GM12891 (cell line): ENCODE measurements at places on chromosomes 4 and X.

DNA sequence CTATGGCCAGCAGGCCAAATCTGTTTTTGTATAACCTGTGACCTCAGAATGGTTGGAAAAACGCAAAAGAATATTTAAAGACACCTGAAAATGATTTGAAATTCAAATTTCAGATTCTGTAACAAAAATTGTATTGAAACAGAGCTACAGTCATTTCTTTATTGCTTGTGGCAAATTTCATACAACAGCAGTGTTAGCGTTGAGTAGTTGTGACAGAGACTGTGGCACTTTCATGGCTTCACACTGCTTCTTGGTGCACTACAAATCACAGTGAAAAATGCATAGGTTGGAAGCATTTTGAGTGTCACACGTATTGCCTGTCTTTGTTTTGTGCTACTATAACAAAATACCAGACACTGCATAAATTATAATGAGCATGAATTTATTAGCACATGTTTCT, 12.2 kb upstream of the PARM1 start:
- no peak for DNase-seq

GRCh38 chr4:128228845-128229795, 58.5 kb downstream of the PGRMC2 start:
- no peak for DNase-seq

DNA sequence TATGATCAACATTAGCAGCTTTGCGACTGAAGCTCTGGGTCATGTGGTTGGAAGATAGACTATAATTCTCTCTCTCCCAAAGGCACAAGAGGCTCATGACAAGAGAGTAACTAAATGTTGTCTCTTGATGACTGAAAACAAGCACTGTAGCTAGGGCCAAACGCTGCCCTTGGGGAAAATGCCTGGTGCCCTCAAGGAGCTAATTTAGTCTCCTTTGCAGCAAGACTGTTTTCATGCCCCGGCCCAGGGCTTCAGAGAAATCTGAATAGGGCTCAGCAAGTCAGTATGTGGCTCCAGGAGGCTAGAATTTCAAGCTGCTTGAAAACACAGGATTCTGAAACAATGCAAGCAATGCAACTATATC, 411.9 kb downstream of the GPAT3 start:
- DNase-seq = no peak

- no peak for DNase-seq
Observed at GRCh38 chr4:157363360-157363759, 142.8 kb downstream of the GRIA2 start.

DNA sequence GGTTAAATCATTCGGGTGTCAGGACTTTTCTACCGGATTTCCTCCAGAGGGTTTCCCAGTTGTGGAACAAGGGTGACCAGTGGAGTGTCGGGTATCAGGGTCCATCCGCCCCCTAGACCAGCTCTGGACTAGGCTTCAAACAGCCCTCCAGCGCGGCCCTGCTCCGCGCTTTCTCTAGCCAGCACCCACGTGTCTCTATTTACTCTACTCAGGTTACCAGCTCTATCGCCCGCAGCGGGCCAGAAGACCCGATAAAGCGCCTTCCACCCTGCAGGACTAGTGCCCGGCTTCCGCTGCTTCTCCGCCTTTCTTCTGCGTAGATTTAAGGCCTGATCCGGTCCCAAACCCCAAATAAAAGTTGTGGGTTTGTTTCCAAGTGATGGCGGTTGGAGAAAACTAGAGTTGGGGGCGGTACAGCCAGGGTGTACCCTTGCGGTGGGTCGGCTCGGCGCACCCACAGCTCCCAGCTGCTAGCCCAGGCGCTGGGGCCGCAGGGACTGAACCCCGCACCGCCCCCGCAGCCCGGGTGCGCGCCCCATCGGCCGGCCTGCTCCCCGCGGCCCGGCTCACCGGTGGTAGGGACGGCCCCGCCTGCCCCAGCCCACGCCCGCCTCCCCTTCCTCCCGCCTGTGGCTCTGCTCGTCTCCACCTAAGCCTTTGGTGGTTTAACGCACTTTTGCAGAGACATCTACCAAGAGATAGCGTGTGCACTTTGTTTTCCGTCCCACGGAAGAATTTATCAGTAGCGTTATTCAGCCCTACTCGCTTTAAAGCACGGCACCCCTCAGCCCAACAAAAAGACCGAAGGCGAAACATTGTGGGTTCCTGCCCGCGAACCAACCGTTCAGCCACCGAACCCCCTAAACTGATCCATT, 2.1 kb downstream of the LEF1 start:
- DNase-seq = no peak

- DNase-seq = no peak
Observed at GRCh38 chr4:41881981-41882624, 53.1 kb upstream of the TMEM33 start.

DNA sequence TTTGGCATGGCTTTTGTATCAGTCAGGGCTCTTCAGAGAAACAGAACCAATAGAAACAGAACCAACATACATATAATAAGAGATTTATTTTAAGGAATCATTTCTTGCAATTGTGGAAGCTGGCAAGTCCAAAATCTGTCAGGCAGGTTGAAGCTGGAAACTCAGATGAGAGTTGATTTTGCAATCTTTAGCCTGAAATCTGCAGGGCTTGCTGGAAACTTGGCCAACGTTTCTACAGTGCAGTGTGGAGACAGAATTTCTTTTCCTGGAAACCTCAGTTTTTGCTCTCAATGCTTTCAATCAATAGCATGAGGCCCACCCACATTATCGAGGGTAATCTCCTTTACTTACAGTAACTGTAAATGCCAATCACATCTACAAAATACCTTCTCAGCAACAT, 45.4 kb downstream of the COMMD8 start:
- no peak for DNase-seq

GRCh38 chr4:112185334-112185733, 40.1 kb downstream of the FAM241A start:
- no peak for DNase-seq

DNA sequence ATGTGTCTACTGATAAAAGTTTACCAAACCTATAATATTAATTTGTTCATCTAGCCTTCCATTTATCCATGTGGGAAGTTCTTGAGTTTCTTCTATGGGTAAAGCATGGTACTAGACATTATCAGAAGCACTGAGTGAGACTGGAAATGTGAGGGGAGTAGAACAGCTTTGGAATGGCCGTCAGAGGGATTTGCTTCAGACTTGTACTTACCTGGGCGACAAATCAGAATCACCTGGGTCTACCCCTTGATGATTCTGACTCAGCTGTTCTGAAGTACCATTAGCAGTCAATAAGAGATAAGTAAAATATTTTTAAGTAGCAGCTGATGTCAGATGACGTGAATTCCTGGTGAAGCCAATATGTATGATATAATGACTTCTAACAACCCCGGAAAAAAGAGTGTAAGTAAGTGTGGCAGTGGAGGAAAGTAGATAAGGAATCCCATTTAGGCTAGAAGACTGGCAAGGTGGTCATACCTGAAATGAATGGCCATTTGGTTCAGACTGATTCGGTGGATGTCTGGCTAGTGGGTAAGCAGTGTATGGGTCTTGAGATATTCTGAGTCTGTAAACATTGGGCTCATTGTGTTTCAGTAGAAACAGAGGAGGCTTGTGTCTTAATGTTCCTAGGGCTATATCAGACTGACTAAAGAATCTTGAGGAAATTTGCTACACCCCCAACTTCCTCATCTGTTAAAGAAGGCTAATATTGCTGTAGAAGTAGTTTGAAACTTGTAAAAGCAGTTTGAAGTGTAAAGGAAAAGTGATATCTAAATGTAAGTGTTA, 409.2 kb downstream of the NKX6-1 start:
- no peak for DNase-seq

DNA sequence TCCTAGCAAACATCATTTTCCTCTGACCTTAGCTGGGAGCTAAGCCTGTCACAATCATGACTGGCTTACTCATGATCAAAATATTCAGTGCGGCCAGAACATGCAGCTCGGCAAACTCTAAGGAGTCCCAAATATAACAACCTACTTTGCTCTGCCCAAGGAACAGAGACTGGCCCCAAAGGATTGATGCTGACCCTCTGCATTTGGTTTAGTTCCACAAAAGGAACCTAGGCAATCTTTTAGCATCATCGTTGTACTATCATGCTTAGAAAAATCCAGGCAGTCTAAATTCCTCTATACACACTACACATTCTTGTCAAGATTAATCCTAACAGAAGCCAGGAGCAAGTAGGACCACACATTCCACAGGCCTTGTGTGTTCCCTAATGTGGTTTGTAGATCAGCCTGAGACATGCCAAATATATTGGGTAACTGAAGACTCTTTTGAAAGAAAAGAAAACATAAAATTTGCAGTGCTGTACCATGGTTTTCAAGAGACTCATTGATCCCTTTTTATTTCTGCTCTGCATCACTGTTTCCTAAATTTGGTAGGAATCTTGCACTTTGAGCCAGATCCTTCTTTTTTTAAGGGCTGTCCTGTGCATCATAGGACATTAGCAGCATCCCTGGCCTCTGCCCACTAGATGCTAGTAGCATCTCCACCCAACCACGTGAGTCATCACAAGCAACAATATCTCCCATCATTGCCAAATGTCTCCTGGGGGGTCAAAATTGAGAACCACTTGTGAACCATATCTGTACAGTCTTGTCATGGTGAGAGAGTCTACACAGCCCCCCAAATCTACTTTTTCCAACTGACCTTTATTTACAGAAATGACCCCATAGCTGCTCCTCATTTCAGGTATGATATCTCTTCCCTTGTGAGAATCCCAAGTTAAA, 17.6 kb upstream of the CC2D2A start:
- no peak for DNase-seq

- no peak for DNase-seq
Observed at GRCh38 chr4:38004062-38004461, 43.9 kb downstream of the PTTG2 start.

GRCh38 chr4:54231768-54232688, 2.9 kb downstream of the PDGFRA start:
- DNase-seq = no peak

GRCh38 chrX:103626855-103627254, 1.9 kb upstream of the TCEAL1 start:
- no peak for DNase-seq

DNA sequence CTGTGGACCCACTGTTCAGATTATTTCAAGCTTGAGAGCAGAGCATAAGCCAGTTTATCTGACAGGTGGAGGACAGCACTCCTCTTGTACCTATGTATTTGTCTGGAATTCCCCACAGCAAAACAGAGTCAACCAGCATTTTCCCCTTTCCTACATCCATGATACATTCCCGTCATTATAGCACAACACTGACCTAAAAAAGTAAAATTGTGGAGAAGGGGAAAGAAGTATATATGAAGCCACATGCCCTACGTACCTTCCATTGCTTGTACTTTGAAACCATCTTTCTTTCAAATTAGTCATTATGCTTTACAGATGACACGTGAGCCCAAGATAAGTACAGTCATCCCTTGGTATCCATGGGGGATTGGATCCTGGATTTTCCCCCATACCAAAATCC, 73.3 kb downstream of the KLHL8 start:
- no peak for DNase-seq

DNA sequence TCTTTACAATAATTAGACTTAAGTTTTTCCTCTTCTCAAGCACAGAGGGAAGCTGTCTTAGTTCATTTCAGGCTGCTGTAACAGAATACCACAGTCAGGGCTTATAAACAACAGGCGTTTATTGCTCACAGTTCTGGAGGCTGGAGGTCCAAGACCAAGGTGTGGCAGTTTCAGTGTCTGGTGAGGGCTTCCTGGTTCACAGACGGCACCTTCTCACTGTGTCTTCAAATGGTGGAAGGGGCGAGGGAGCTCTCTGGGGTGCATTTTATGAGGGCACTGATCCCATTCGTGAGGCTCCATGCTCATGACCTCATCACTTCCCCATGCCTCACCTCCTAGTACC, 115.7 kb upstream of the MXRA5 start:
- DNase-seq = no peak

DNA sequence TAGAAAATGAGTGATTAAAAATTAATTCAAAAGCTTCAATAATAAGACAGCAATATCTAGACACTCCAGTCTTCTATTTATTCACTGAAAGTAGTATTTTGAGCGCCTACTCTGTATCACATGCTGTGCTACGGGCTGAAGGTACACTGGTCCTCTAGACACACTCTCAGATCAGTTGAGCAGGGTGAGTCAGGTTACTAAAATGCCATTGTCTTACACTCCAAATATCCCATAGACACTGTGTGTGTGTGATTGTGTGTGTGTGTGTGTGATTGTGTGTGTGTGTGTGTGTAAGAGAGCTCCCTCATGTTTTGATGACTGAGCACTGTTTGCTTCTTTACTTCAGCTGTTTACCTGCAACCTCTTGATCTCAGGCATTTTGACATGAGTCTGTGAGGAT, 342.8 kb upstream of the BOD1L1 start:
- no peak for DNase-seq

GRCh38 chrX:41435708-41436107, 11.4 kb upstream of the NYX start:
- DNase-seq = no peak

DNA sequence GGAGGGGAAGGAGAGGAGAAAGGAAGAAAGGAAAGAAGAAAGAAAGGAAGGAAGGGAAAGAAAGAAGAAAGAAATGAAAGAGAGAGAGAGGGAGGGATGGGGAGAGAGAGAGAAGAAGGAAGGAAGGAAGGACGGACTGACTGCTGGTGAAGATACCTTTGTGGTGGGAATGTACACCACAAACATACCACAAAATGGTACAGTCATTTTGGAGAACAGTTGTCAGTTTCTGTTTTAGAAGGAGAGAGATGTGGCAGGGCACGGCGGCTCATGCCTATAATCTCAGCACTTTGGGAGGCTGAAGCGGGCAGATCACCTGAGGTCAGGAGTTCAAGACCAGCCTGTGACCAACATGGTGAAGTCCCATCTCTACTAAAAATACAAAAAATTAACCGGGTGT, 40.0 kb upstream of the SHISA3 start:
- no peak for DNase-seq

GRCh38 chr4:19309378-19309777, 942.3 kb upstream of the SLIT2 start:
- DNase-seq = no peak

DNA sequence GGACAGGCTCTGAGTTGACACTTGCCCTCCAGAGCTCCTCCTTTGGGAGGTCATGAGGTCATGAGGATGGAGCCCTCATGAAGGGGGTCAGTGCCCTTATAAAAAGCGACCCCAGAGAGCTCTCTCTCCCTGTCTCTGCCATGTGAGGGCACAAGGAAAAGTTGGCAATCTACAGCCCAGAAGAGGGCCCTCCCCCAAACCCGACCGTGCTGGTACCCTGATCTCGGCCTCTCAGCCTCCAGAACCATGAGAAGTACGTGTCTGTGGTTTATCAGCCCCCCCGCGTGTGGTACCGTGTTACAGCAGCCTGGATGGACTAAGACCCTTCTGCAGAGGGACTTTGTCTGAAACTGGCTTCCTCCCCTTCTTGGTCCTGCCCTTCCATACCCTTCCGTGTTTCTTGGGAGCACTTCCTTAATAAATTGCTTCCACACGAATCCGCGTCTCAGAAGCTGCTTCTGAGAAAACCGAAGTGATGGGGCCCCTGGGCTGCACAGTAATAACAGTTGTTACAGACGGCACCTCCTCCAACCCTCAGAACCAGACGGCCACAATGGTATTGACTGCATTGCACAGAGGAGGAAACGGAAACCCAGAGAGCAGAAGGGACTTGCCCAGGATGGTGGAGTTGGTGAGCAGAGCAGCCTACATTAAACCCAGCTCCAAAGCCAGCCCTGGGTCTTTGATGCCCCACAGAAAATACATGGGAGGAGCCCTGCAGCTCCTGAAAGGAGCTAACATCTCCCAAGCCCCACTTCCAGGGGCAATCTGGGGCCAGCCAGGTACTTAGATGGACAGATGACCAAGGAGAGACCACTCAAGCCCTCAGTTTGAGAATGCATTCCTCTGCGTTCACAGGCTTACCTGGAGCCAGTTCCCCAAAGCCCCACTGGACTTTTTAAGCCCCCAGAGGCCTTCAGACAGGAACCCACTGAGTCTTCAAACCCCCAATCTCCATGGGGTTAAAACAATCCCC, 242.7 kb downstream of the BCOR start:
- no peak for DNase-seq
